ENCODE measurements at places on chromosomes 13 and 19.

- H3K4me3 ChIP-seq: no peak overlapping the region
- H3K27ac ChIP-seq: no peak overlapping the region
- no peaks in the 10 kb centered on the region for H3K27me3 ChIP-seq
- no peaks in the 10 kb centered on the region for H3K36me3 ChIP-seq
These were observed 986.7 kb upstream of the MIR17HG start for GRCh38 chr13:90360785-90361184.

DNA sequence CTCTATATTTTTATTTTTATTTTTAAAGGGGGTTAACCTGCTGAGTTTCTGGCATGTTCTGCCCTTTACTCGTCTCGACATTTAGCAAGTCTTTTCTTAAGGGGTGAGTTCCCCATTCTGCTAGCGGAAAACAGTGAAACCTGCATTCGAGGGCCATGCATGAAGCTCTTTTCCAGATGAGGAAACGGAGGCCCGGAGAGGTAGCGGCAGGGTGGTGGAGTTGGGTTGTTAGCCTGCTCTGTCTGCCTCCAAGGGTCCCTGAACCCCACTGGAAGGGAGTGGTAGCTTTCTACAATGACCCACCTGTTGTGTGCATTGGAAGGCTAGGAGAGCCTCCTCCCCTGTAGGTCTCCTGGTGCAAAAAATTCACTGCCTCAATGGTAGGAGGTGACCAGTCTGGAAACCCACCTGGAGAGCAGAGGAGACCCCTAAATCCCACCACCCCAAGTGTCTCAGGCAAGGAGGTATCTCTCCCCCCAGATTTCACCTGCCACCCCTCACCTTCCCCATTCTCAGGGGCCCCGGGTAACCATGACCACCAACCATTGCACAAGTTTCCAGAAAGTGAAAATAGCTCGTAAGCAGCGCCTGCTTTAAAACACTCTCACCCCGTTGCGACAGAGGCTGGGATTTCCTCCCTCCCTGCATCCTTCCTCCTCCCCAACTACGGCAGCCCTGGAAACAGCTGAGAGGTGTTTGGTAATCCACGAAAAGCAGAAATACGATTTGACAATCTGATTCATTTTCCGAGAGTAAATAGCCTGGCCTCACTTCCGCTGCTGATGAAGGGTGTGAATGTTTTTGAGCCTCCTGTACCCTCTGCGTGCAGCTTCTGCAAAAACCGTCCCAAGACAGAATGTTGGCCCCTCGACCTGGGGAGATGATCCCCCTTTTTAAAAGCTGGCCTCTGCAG, 3.5 kb downstream of the KLF2 start:
- no peaks in the 10 kb centered on the region for H3K36me3 ChIP-seq
- peak overlapping the region; percentile 91 for H3K27ac ChIP-seq
- peak overlapping the region; percentile 9 for H3K4me3 ChIP-seq

DNA sequence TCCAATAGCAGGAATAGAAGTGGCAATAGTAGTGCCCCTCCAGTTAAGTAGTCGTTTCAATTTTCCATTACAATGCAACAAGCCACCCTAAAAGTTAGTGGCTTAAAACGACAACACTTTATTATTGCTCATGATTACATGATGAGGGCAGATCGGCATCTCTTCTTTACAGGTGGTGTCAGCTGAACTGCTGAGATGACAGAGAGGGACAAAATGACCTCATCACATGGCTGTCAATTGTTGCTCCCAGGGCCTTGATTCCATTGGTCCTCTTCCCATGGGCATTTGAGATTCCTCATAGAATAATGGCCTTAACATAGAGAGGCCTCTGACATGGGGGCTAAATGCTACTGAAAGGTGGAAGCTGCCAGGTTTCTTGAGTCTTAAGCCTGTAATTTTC, 679.8 kb upstream of the KLHL1 start:
- no peaks in the 10 kb centered on the region for H3K27me3 ChIP-seq
- H3K27ac ChIP-seq: no peak overlapping the region
- no peak for DNase-seq
- no peak overlapping the region for H3K4me3 ChIP-seq
- no peaks in the 10 kb centered on the region for H3K36me3 ChIP-seq

- H3K27me3 ChIP-seq: peaks cover 27% of the 10 kb centered on the region
- H3K4me3 ChIP-seq: no peak overlapping the region
- peaks cover 6% of the 10 kb centered on the region for H3K4me1 ChIP-seq
- no peak for DNase-seq
These were observed 13.2 kb upstream of the LATS2 start for GRCh38 chr13:21074546-21074945.

DNA sequence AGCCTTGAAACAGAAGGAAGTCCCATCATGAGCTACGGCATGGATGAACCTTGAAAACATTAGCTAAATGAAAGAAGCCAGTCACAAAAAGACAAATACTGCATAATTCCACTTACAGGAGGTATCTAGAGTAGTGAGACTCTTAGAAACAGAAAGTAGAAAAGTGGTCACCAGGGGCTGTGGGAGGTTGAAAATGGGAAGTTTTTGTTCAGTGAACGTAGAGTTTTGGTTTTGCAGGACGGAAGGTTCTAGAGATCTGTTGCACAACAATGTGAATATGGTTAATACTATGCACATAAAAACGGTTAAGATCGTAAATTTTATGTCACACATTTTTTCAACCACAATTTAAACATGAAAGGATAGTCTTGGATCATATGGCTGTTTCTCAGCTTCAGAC, 11.9 kb upstream of the SLC10A2 start:
- H3K27ac ChIP-seq: no peak overlapping the region
- no peaks in the 10 kb centered on the region for H3K4me1 ChIP-seq
- DNase-seq: no peak
- no peaks in the 10 kb centered on the region for H3K27me3 ChIP-seq

GRCh38 chr19:16095071-16095571, 16.6 kb upstream of the RAB8A start:
- H3K36me3 ChIP-seq: peaks cover 83% of the 10 kb centered on the region
- DNase-seq: no peak
- no peaks in the 10 kb centered on the region for H3K27me3 ChIP-seq
- peak overlapping the region; percentile 72 for H3K27ac ChIP-seq

DNA sequence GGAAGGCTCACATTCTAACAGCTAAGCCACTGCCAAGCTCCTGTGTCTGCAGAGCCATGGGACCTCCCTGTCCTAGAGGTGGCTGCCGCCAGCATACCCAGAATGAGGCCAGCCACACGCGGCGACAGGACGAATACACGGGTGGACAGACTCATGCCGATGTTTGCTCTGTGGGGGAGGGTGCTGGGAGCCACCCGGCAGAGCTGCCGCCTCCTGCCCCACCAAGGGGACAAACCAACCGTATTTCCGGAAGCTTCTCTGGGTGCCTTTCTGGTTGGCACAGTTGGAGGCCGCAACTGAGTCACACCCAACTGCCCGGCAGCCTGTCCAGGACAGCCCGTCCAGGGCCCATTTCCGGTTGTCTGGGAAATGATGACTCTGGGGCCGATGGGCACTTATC, 20.3 kb downstream of the C13orf46 start:
- no peak overlapping the region for H3K27ac ChIP-seq
- H3K4me1 ChIP-seq: no peaks in the 10 kb centered on the region
- no peak overlapping the region for H3K4me3 ChIP-seq
- H3K27me3 ChIP-seq: no peaks in the 10 kb centered on the region
- no peaks in the 10 kb centered on the region for H3K36me3 ChIP-seq

GRCh38 chr19:55962186-55962585, 14.6 kb downstream of the NLRP8 start:
- H3K36me3 ChIP-seq: no peaks in the 10 kb centered on the region
- H3K4me1 ChIP-seq: no peaks in the 10 kb centered on the region
- no peaks in the 10 kb centered on the region for H3K27me3 ChIP-seq

- no peaks in the 10 kb centered on the region for H3K27me3 ChIP-seq
- peaks cover 11% of the 10 kb centered on the region for H3K4me1 ChIP-seq
- no peak for DNase-seq
- H3K4me3 ChIP-seq: no peak overlapping the region
These were observed 18.7 kb upstream of the TINCR start for GRCh38 chr19:5586300-5587070.

DNA sequence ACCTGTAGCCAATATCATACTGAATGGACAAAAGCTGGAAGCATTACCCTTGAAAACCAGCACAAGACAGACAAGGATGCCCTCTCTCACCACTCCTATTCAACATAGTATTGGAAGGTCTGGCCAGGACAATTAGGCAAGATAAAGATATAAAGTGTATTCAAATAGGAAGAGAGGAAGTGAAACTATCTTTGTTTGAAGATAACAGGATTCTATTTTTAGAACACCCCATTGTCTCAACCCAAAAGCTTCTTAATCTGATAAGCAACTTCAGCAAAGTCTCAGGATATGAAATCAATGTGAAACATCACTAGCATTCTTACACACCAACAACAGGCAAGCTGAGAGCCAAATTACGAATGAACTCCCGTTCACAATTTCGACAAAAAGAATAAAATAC, 17.8 kb upstream of the CCNA1 start:
- no peak for DNase-seq
- no peaks in the 10 kb centered on the region for H3K27me3 ChIP-seq

GRCh38 chr19:36605101-36605876, at the start of gene ZNF382:
ZNF382 (plus strand) TSS chr19:36605313; CDS start chr19:36609915, 4,602 bp downstream.
- peak; percentile 57 for DNase-seq
- peak within 1 kb of the TSS; percentile 79 for H3K27ac ChIP-seq
- no peaks in the 10 kb centered on the region for H3K36me3 ChIP-seq

GRCh38 chr13:52599848-52600603, 42.2 kb upstream of the HNRNPA1L2 start:
- H3K4me1 ChIP-seq: peaks cover 9% of the 10 kb centered on the region
- peak; percentile 24 for DNase-seq
- H3K27me3 ChIP-seq: no peaks in the 10 kb centered on the region
- peak overlapping the region; percentile 77 for H3K27ac ChIP-seq
- no peaks in the 10 kb centered on the region for H3K36me3 ChIP-seq

GRCh38 chr19:3968556-3969434, 2.1 kb downstream of the DAPK3 start:
- H3K4me1 ChIP-seq: peaks cover 60% of the 10 kb centered on the region
- no peaks in the 10 kb centered on the region for H3K27me3 ChIP-seq
- no peaks in the 10 kb centered on the region for H3K36me3 ChIP-seq
- peak; percentile 79 for DNase-seq
- peak overlapping the region; percentile 96 for H3K27ac ChIP-seq
- H3K4me3 ChIP-seq: no peak overlapping the region

- no peaks in the 10 kb centered on the region for H3K36me3 ChIP-seq
- no peak overlapping the region for H3K27ac ChIP-seq
- no peak overlapping the region for H3K4me3 ChIP-seq
- DNase-seq: no peak
These were observed 51.1 kb upstream of the CYP4F8 start for GRCh38 chr19:15563931-15564330.

DNA sequence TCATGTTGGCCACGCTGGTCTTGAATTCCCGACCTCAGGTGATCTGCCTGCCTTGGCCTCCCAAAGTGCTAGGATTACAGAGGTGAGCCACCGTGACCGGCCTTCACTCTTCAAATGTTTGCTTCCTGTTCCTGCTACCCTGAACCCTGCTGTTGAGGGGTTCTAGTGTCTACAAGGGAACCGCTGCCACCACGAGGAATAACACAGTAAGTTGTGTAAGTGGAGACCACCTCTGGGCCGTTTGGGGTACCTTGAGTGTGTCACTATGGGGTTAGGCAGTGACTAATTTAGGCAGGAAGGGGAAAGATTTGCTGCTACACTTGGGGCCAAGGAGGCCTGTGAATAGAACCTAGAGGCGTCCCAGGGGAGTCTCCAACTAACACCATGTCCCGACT, 2.2 kb upstream of the MYADM start:
- no peak overlapping the region for H3K4me3 ChIP-seq
- H3K36me3 ChIP-seq: no peaks in the 10 kb centered on the region
- H3K27me3 ChIP-seq: no peaks in the 10 kb centered on the region
- DNase-seq: no peak

- no peak for DNase-seq
- no peaks in the 10 kb centered on the region for H3K36me3 ChIP-seq
- no peaks in the 10 kb centered on the region for H3K27me3 ChIP-seq
- no peak overlapping the region for H3K4me3 ChIP-seq
These were observed 14.5 kb upstream of the TPP2 start for GRCh38 chr13:102582256-102582655.

- peaks cover 2% of the 10 kb centered on the region for H3K4me1 ChIP-seq
- no peak overlapping the region for H3K4me3 ChIP-seq
- DNase-seq: no peak
These were observed 13.8 kb downstream of the SIPA1L3 start for GRCh38 chr19:37920591-37921450.

- H3K27ac ChIP-seq: no peak overlapping the region
- no peak for DNase-seq
- no peaks in the 10 kb centered on the region for H3K4me1 ChIP-seq
- H3K27me3 ChIP-seq: peaks cover 46% of the 10 kb centered on the region
- no peaks in the 10 kb centered on the region for H3K36me3 ChIP-seq
- no peak overlapping the region for H3K4me3 ChIP-seq
These were observed 15.5 kb upstream of the CYP4F2 start for GRCh38 chr19:15913384-15913783.

DNA sequence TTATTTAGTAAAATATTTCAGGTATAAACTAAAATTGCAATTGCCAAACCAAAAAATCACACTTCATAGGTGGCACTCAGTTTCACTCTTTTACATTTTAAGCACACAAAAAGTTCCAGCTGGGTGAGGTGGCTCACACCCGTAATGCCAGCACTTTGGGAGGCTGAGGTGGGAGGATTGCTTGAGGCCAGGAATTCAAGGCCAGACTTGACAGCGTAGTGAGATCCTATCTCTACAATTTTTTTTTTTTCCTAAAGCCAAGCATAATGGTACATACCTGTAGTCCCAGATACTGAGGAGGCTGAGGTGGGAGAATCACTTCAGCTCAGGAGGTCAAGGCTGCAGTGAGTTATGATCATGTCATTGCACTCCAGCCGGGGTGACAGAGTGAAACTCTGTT, 20.6 kb upstream of the SLC46A3 start:
- H3K27me3 ChIP-seq: no peaks in the 10 kb centered on the region
- H3K4me3 ChIP-seq: no peak overlapping the region
- DNase-seq: no peak
- H3K36me3 ChIP-seq: no peaks in the 10 kb centered on the region
- H3K4me1 ChIP-seq: no peaks in the 10 kb centered on the region
- no peak overlapping the region for H3K27ac ChIP-seq

- DNase-seq: no peak
- H3K4me3 ChIP-seq: no peak overlapping the region
- no peak overlapping the region for H3K27ac ChIP-seq
- no peaks in the 10 kb centered on the region for H3K4me1 ChIP-seq
- no peaks in the 10 kb centered on the region for H3K27me3 ChIP-seq
These were observed 35.5 kb upstream of the CSNK1A1L start for GRCh38 chr13:37141011-37141410.

- no peak for DNase-seq
- H3K27ac ChIP-seq: no peak overlapping the region
- no peaks in the 10 kb centered on the region for H3K36me3 ChIP-seq
- peaks cover 13% of the 10 kb centered on the region for H3K27me3 ChIP-seq
- no peaks in the 10 kb centered on the region for H3K4me1 ChIP-seq
These were observed 43.2 kb downstream of the FLT3 start for GRCh38 chr13:28056970-28057712.

GRCh38 chr19:44694184-44694579, 4.8 kb upstream of the CEACAM16 start:
- peaks cover 52% of the 10 kb centered on the region for H3K4me1 ChIP-seq
- peak overlapping the region; percentile 91 for H3K27ac ChIP-seq
- no peaks in the 10 kb centered on the region for H3K27me3 ChIP-seq
- no peaks in the 10 kb centered on the region for H3K36me3 ChIP-seq

- H3K4me3 ChIP-seq: no peak overlapping the region
- H3K27ac ChIP-seq: no peak overlapping the region
- no peaks in the 10 kb centered on the region for H3K36me3 ChIP-seq
- peaks cover 25% of the 10 kb centered on the region for H3K27me3 ChIP-seq
These were observed 14.1 kb downstream of the TNFRSF19 start for GRCh38 chr13:23584275-23584674.
